ENCODE measurements at places on chromosomes 16 and 17.

- DNase-seq = no peak
Measured at GRCh38 chr17:41638941-41639340, 14.6 kb upstream of the KRT17 start.

DNA sequence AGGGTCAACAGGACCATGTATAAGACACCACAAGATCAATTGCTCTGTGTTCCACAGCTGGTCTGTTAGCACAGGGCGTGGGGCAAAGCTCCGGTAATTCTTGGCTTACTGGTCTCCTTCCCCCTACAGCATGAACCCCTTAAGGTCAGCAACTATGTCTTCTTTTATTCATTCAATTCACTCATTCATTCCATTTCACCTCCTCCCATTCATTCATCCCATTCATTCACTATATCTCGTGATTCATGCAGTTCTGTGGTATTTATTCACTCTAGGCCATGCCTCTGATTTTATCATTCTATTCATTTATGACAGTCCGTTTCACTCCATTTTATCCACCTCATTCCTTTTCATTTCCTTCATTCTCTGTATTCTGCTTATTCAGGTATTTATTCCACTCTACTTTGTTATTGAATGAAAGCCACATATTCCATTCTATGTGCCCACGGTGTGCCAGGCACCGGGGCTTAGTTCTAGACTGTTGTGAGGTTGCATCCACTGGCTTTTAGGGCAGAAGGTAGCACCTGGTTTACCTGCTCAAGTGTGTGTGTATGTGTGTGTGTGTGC, 19.0 kb upstream of the WFDC1 start:
- no peak for DNase-seq

- DNase-seq = no peak
Measured at GRCh38 chr16:71600822-71601221, 23.9 kb upstream of the TAT start.

GRCh38 chr17:409308-409847, 56.8 kb upstream of the RPH3AL start:
- no peak for DNase-seq

GRCh38 chr17:1074886-1075605, 78.1 kb downstream of the TIMM22 start:
- DNase-seq = no peak

- no peak for DNase-seq
Measured at GRCh38 chr16:8919934-8920462, 37.8 kb downstream of the LITAFD start.

GRCh38 chr17:76026714-76027158, 370 bp downstream of the EVPL start:
- no peak for DNase-seq

- no peak for DNase-seq
Measured at GRCh38 chr16:67207249-67208091, 8.5 kb downstream of the ELMO3 start.

- no peak for DNase-seq
Measured at GRCh38 chr17:75814900-75815373, 29.3 kb downstream of the UNC13D start.

GRCh38 chr16:56836410-56837230, 28.4 kb upstream of the SLC12A3 start:
- no peak for DNase-seq

DNA sequence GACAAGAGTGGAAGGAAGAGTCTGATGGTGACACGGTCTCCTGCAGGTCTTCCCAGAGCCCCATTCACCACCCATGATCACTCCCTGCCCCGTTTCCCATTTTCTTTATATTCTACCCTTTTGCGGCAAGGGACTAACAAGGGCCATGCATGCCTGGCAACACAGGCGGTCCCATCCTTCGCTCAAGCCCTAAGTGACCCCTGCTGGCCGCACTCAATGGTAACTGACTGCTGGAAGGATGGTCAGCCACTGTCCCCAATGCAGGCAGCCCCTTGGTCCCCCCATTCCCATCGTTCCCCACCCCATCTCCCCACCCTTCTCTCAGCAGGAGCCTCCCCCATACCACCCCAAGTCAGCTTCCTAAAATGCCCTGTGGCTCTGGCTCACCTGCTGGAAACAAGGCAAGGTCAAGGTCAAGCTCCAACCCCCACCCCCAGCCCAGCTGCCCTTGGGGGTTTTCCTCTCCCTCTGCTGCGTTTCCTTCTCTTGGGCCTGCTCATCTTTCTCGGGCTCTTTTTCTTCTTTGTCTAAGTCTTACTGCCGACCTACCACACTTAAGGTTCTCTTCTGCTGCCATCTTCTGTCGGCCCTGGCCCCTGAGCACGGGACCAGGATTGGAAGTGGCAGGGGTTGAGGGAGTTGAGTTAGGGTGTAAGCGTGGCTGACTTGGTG, 116.0 kb downstream of the RPTOR start:
- no peak for DNase-seq

- no peak for DNase-seq
Measured at GRCh38 chr17:35569405-35569804, 8.8 kb upstream of the SLFN14 start.

- no peak for DNase-seq
Measured at GRCh38 chr16:28531777-28532744, 6.7 kb downstream of the NUPR1 start.

DNA sequence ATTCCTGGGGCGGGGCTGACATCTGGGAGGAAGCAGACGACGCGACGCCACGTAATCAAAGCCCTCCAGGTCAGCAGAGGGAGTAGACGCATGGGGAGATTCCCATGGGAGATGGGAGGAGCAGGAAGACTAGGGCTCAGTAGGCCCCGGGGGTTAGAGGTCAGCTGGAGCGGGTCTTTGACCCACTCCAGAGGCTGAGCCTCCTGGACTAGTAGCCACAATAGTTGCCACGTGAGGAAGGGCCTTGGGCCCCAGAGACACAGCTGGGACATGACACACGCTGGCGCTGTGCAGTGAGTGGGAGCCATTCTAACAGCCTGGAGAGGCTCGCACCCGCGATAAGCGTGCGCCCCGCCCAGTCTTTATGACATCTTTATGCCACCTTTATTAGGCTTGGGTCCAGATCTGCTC, 95.7 kb upstream of the AMZ2 start:
- no peak for DNase-seq

DNA sequence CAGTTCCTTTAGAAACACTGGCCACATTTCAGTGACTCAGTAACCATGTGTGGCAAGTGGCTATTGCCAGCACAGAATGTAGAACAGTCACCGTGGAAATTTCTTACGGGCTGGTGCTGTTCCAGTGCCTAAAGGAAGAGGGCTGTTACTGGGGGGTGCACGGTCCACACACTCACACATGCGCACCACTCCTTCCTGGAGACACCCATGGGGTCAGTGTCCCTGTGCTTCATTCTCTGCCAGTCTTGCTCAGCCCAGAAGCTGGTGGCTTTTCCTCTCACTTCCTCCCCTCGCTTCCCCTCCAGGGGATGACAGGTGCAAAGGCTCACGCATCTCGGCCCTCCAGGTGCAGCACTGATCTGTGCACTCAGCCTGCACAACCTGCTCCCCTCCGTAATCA, 115.6 kb downstream of the CCDC182 start:
- no peak for DNase-seq

Data from activated naive CD4-positive, alpha-beta T cell (primary cell).